ENCODE measurements at places on chromosomes 16 and 17.

DNA sequence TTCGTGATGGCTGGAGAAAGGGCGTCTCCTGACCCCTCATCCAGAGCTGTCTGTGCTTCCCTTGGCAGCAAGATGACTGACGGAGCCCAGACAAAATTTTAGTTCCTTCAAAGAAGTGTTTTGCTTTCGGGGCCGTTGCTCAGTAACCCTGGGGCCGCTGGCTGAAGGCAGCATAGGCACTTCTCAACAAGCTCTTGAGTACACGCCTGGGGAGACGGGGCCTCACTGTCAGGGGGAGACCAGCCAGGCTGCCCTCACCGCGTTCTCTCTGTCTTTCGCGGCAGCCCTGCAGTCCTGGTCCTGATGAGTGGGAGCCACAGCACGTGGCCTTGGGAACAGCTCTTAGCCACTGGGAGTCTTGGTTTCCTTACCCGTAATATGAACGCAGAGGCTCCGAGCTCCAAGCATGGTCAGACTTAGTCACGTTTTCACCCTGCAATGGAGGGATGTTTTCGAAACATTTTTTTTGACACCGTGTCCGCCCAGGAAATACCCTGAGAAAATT lies 86.0 kb downstream of the IRF8 start:
- no peak for DNase-seq

DNA sequence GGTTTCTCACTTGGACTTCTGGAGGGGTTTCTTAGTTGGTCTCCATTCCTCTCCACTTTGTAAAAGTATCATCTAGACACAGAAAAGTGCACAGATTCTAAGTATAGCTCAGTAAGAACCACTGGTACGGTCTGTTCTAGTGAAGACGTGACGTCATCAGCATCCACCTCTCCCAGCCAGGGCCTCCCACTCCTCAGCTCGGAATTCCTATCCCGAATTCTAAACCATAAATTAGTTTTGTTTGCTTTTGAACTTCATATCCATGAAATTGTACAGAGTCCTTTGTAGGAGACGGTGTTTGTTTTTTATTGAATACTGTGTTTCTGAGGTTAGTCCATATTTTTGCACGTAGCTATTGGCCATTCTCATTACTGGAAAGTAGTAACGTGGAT lies 25.5 kb downstream of the FOXK2 start:
- no peak for DNase-seq

DNA sequence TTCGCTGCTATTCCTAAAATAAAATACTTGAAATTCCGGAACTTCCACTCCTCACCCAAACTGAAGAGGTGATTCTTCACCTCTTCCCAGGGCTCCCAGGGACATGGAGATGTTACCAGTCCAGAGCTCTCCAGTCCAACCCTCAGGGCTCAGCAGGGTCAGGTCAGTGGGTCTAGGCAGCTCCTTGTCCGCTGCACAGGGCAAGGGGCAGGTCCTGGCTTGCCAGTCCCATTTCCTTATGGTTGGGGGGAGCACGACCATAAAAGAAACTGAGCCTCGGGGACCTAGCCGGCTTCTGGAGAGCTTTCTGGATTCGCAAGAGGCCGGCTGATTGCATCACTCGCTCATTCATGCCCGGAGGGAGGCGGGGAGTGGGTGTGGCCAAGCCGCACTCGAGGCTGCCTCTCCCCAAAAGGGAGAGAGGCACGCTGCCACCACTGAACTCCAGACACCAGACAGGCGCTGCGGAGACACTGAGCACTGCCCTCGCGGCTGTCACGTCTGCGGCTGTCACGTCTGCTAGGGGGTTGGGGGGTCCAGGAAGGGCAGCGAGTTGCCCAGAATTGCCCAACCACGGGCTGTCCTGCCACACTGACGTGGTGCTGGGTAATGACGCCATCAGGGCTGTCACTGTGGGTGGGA lies 15.8 kb downstream of the SLC7A5 start:
- DNase-seq = peak; percentile 89

DNA sequence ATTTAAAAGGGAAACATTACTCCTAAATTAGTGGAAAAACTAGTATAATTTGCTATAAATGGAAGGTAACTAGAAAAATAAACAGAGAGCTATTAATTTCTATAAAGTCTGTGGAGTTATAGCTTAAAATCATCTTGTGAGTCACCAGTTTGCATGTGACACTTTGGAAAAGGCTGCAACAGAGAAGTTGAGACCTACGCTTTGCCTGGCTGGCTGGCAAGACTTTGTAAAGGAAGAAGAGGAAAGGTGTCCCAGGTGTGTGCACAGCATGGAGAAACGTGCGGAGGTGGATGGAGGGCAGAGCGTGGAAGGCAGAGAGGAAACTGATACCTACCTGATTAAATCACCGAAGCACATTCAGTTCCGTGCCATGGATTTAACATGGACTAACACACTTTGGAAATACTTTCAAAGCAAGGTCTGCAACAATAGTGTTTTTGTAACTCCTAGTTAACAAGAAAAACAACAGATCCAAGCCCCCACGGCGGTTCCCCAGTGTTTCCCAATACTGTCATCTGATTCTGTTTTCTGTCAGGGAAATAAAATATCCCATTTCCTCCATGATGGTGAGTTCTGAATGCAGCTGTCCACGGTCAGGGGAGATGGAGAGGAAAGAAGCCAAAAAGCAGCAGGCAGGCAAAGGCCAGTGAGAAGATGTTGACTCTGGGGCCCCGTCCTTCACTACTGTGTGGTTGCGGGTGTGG lies 134.8 kb downstream of the XYLT1 start:
- DNase-seq = no peak

Data from fibroblast of skin of left quadriceps (primary cell).